Tibial nerve (tissue), 4 donors: ENCODE measurements at places on chromosomes 16 and 17. TPM values are rescaled to one million over a fixed set of nuclear protein-coding genes. Genes with fewer than 3 reads are reported as not detected.

- DNase-seq: no peak
These were observed 5.0 kb downstream of the CASKIN1 start for GRCh38 chr16:2191446-2191706.

Gene RAPGEFL1
- 7.6 TPM for total RNA-seq

Gene CA7
- total RNA-seq: not detected

- no peak for DNase-seq
These were observed 105.5 kb upstream of the HLF start for GRCh38 chr17:55159251-55159650.

Gene KRTAP4-4
- total RNA-seq: not detected

GRCh38 chr16:8928467-8928957 is 35.2 kb downstream of the USP7 start:
- no peak for DNase-seq

- no peak for DNase-seq
These were observed 117.7 kb downstream of the WSCD1 start for GRCh38 chr17:6187836-6188235.

- DNase-seq: no peak
These were observed 141.3 kb upstream of the CACNG3 start for GRCh38 chr16:24114876-24115275.

DNA sequence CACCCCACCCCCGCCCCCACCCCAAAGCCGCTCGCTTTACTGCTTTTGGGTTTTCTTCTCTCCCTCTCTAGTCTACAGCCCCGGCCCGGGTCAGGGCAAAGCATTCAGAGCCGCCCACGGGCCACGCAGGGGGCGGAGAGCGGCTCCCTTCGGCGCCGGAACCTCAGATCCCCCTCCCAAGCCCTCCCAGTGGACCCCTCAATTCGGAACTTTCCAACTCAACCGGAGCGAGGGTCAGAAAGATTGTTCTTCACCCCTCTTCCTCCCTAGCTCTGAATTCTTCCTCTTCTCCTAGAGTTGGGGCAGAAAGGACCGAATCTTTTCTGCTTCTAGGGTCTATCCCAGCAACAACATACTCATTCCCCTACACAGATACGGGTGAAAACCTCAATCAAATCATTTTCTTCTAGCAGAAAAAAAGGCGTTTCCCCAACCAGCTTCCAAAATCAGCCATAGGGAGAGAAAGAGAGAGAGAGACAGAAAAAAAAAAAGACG is 1.0 kb downstream of the HOXB2 start:
- no peak for DNase-seq

DNA sequence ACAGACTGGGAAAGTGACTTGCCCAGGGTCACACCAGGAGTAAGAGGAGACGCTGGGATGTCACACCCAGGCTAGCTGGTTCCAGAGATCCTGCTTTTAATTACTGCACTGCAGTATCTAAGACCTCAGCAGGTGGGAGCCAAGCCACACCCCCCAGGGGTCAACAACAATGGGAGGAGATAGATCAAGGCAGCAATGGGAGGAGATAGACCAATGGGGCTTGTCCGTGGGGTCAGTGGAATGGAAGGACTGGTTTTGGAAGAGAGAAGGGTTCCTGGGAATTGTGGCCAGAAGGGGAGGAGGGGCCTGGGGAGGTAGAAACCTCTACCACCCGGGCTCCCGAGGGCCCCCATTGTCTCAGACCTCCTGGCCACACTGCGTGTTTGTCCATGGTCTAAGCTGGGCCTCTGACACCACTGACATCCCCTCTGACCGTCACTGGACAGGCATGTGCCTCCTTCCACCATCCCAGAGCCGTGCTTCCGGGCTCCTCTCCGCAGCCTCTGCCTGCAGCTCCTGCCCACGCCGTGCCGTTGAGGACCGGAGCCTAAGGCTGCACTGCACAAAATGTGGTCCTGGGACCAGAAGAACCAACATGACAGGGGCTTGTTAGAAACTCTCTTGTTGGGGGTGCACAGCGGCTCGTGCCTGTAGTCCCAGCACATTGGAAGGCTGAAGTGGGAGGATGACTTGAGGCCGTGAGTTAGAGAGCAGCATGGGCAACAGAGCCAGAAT is 69.8 kb upstream of the RPH3AL start:
- DNase-seq: no peak

GRCh38 chr17:7147772-7148171 is 31.4 kb downstream of the ASGR1 start:
- DNase-seq: no peak

Gene TSPAN10
- not detected for total RNA-seq

Gene REXO5
- 1.5 TPM for total RNA-seq

GRCh38 chr17:57104461-57105175 is 19.6 kb downstream of the AKAP1 start:
- DNase-seq: no peak

- no peak for DNase-seq
These were observed 614.6 kb upstream of the CDH5 start for GRCh38 chr16:65751622-65752521.

DNA sequence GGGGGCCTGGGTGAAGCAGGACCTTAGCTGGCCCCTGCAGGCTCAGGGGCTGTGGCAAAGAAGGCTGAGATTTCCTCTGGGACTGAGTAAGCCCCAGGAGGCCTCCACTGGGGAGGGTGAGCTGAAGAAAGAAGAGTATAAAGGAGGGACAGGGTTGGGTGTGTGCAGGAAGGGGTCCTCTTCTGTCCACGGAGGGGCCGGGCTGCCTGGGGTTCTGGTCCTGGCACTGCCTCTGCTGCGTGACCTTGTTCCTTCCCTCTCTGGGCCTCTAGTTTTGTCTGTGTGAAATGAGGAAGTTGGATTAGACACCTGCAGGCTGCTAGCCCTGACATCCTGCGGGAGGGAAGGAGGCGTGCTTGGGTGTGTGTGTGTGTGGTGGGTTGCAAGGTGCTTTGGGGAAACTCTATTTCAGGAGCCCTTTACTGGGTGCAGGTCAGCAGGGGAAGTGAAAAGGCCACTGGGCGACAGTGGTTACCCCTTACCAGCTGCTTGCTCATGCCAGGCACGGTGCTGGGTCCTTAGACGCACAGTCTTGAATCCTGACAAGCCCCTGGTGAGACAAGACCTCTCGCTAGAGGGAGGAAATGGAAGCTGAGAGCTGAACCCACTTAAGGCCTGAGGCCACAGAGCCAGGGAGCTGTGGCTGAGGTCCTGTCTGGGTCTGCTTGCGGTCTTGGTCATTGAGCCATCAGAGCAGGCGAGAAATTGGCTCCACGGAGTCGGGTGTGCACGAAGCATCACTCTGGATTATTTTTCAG is 60.7 kb downstream of the OR1D5 start:
- no peak for DNase-seq

Gene KRT36
- total RNA-seq: 0.42 TPM

Gene KRTAP2-2
- not detected for total RNA-seq

Gene TBX2
- total RNA-seq: 23.2 TPM

GRCh38 chr17:18251204-18251603 is 7.3 kb downstream of the FLII start:
- no peak for DNase-seq

DNA sequence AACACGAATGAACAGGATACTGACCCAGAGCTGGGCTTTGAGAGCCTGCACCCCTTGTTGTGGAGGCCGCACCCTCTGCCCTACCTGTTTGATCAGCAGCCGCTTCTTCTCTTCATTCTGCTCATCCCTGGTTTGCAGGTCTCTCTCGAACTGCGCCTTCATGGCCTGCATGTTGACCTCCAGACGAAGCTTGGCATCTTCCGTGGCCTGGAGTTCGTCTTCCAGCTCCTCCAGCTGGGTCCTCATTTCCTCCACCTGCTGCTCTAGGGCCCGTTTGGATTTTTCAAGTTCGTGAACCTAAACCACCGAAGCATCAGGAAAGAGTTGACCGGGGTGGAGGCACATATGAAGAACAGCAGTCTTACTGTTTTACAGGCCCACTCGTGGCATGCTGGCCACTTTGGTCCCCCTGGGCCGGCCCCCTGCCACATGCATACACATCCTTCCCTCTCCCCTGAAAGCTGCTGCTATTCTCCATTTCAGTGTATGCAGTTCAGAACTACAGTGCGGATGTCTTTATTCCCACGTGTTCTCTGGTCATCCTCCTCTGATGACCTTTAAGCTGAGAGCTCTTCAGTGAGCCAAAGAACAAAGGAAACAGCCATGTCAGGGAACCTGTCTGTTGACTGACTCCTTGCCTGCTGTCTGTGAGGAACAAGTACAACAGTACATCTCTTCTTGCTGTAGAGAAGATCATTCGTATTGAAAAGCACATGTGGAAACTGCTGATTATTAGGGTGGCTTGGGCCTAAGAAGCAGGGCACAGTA is 54.8 kb downstream of the NDEL1 start:
- DNase-seq: no peak

GRCh38 chr16:62450291-62450690 is 414.1 kb upstream of the CDH8 start:
- no peak for DNase-seq

Gene PRR15L
- total RNA-seq: not detected

Gene IGFALS
- total RNA-seq: 0.63 TPM

- DNase-seq: peak; percentile 64
These were observed 3.7 kb downstream of the TRAF7 start for GRCh38 chr16:2159175-2159838.

Gene PRAC1
- total RNA-seq: not detected

Gene TNK1
- 2.4 TPM for total RNA-seq

DNA sequence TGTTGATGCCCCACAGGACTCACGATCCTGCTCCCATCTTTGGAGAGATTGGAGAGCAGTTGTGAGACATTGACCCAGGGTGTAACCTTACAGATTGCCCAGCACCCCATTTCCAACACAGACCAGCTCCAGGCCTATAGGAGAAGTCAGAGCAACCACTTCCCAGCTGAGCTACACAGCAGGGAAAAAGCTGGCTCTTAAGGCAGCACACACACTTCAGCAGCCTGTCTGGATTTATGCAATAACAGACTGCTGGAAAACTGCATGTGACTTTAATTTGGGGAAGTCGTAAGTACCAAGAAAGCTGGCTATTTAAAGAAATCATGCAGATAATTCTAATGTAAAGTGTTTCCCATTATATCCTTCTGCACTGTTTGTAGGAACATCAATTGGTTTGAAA is 30.8 kb downstream of the NOG start:
- no peak for DNase-seq

DNA sequence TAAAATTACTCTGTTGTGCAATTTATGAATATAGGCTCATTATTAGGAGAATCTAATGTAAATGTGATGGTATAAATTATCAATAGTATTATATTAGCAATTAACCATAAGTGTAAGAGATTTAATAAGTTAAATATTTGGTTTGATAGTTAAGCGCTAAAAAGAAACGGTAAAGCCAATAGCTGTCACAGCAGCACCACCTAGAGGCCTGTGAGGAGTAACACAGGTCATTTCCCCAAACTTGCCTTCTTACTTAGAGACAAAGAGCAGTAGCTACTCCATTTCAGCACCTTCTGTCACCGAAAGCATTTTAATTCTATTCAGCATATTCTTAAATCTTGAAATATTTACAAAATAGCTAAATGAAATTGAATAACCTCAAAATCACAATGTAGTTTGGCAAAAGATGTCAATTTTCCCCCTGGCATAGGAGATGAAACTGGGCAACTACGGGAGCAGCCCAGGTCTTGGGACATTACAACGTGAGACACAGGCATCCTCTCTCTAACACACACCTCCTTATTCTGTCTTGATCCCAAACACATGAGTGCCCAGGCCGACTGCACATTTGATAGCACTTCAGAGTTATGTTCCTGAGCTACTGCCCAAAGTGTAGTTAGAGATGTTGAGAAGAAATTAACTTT is 14.3 kb upstream of the DYNLRB2 start:
- peak; percentile 23 for DNase-seq

DNA sequence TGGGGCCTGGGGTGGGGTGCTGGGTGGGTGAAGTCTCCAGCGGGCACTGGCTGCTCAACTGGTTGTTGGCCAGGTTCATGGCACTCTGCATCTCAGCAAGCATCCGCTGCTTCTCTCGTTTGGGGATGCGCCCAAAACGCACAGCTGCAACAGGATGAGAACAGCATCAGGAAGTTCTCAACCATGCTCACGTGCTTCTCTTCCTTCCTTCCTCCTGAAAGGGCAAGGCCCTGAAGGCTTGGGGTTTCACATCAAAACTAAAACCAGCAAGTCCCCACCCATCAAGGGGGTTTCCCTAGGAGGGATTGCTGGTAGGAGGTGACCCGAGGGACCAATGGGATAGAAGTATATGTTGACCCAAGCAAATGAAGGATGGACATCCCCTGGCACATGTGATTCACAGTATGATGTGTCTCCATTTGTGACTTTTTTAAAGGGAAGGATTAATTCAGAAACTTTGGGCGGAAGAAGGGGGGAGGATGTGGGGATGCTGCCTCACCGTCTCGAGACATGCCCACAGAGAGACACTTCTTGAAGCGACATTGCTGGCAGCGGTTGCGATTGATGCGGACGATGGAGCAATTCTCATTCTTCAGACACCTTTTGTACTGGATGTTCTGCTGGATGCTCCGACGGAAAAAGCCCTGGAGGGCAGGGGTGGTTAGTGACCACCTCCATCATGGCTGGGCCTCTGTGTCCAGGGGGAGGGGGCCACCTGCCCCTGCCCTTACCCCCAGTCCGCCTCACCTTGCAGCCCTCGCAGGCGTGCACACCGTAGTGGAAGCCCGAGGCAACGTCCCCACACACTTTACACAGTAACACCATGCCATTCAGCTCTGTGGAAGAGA is 4.2 kb downstream of the NR1D1 start:
- DNase-seq: peak; percentile 66
